Activated T-cell treated with anti-CD3 and anti-CD28 coated beads, Interleukin-2, amount 50 U/mL, for 24 hours (primary cell): ENCODE measurements at places on chromosomes 11 and 22.

GRCh38 chr11:83540112-83540675 lies 254.0 kb upstream of the CCDC90B start:
- H3K4me3 ChIP-seq = no peak overlapping the region
- peaks cover 5% of the 10 kb centered on the region for H3K4me1 ChIP-seq
- H3K36me3 ChIP-seq = no peaks in the 10 kb centered on the region
- no peak overlapping the region for H3K27ac ChIP-seq
- DNase-seq = no peak

DNA sequence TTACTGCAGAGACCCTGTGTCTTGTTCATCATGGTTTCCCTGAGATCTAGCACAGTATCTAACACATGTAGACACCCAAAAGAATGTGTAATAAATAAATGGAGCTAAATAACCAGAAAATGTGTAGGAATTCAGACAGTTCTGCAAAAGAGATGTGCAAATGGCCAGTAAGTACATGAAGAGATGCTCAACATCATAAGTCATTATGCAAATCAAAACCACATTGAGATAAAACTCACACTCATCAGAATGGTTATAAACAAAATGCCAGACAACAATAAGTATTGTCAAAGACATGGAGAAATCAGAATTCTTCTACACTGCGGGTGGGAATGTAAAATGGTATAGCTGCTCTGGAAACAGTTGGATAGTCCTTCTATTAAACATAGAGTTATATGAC lies 88.5 kb downstream of the RBFOX2 start:
- DNase-seq = no peak
- no peak overlapping the region for H3K27ac ChIP-seq
- H3K4me3 ChIP-seq = no peak overlapping the region
- peaks cover 2% of the 10 kb centered on the region for H3K27me3 ChIP-seq

DNA sequence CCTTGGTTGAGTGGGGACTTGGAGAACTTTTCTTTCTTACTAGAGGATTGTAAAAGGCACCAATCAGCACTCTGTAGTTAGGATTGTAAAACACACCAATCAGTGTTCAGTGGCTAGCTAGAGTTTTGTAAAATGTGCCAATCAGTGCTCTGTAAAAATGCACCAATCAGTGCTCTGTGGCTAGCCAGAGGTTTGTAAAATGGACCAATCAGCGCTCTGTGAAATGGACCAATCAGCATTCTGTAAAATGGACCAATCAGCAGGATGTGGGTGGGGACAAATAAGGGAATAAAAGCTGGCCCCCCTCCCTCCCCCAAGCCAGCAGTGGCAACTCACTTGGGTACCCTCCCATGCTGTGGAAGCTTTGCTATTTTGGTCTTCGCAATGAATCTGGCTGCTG lies 5.5 kb upstream of the DRG1 start:
- no peak overlapping the region for H3K27ac ChIP-seq
- no peaks in the 10 kb centered on the region for H3K36me3 ChIP-seq
- no peak overlapping the region for H3K4me3 ChIP-seq
- H3K4me1 ChIP-seq = peaks cover 2% of the 10 kb centered on the region

DNA sequence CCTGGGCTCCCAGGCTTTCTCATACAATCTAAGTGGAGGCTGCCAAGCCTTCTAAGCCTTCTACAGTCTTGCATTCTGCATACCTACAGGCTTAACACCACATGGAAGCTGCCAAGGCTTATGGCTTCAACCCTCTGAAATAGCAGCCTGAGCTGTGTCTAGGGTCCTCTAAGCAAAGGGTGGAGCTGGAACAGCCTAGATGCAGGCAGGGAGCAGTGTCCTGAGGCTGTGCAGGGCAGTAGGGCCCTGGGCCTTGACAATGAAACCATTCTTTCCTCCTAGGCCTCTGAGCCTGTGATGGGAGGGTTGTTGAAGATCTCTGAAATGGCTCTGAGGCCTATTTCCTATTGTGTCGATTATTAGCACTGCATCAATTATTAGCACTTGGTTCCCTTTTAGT lies 150.9 kb upstream of the GRK3 start:
- no peak overlapping the region for H3K4me3 ChIP-seq
- peaks cover 5% of the 10 kb centered on the region for H3K4me1 ChIP-seq
- peaks cover 20% of the 10 kb centered on the region for H3K27me3 ChIP-seq
- no peaks in the 10 kb centered on the region for H3K36me3 ChIP-seq
- H3K27ac ChIP-seq = no peak overlapping the region

- DNase-seq = no peak
- no peak overlapping the region for H3K4me3 ChIP-seq
- H3K27ac ChIP-seq = no peak overlapping the region
- no peaks in the 10 kb centered on the region for H3K36me3 ChIP-seq
Measured at GRCh38 chr11:2466069-2466801, 21.4 kb downstream of the KCNQ1 start.

GRCh38 chr11:122745111-122745510 lies 89.6 kb downstream of the UBASH3B start:
- H3K36me3 ChIP-seq = peaks cover 3% of the 10 kb centered on the region
- no peak overlapping the region for H3K27ac ChIP-seq
- H3K27me3 ChIP-seq = no peaks in the 10 kb centered on the region
- H3K4me1 ChIP-seq = peaks cover 18% of the 10 kb centered on the region
- H3K4me3 ChIP-seq = no peak overlapping the region
- no peak for DNase-seq

DNA sequence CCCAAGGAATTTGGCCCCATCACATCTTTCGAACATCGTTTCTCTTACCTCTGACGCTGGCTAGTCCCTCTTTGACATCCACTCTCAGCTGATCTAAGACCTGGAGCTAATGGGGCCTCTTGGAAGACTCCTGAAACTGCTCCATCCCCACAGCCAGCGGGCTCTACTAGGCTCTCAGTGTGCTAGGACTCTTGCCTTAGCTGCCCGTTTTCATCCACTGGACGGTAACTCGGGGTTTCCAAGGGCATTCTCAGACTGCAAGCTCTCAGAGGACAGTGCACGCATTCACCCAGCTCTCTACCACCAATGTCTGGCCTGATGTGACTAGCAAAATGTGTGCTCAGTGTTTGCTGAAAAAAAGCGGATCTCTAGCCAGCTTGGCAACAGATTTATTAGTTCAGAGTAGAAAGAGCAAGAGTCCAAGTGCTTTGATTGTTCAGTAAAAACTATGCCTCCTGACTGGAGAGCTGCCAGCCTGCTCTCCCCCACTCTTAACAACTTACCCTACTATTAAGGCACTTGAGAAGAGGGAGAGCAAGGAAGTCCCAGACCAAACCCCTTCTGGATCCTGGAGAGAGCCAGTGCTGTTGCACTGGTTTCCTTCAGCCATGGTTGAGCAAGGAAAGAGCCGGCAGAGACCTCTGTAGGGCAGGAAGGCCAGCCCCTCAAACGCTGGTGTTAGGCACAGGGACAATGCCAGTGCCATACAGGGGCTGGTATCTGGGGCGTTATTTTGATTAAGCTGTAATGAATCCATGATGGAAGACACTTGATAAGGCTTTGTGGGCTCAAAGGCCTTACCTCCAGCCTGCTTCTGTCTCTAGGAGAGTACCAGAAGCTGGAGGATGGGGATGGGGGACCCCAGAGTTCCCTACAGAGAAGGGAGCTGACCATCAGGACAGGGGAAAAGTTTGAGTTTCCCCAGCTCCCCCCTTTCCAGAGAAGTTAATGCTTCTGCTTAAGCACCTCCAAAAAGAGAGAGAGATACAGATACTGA lies 9.2 kb downstream of the RELA start:
- peaks cover 90% of the 10 kb centered on the region for H3K36me3 ChIP-seq
- H3K4me3 ChIP-seq = peak overlapping the region; percentile 83
- peaks cover 64% of the 10 kb centered on the region for H3K4me1 ChIP-seq
- peak overlapping the region; percentile 97 for H3K27ac ChIP-seq

- H3K27ac ChIP-seq = no peak overlapping the region
- no peak overlapping the region for H3K4me3 ChIP-seq
- H3K4me1 ChIP-seq = peaks cover 4% of the 10 kb centered on the region
- no peaks in the 10 kb centered on the region for H3K36me3 ChIP-seq
- no peak for DNase-seq
Measured at GRCh38 chr11:128862406-128862805, 4.7 kb downstream of the KCNJ1 start.

- H3K4me1 ChIP-seq = peaks cover 59% of the 10 kb centered on the region
- peaks cover 93% of the 10 kb centered on the region for H3K36me3 ChIP-seq
- H3K27ac ChIP-seq = peak overlapping the region; percentile 79
- no peaks in the 10 kb centered on the region for H3K27me3 ChIP-seq
- no peak overlapping the region for H3K4me3 ChIP-seq
Measured at GRCh38 chr11:44614281-44614775, 48.9 kb downstream of the CD82 start.

DNA sequence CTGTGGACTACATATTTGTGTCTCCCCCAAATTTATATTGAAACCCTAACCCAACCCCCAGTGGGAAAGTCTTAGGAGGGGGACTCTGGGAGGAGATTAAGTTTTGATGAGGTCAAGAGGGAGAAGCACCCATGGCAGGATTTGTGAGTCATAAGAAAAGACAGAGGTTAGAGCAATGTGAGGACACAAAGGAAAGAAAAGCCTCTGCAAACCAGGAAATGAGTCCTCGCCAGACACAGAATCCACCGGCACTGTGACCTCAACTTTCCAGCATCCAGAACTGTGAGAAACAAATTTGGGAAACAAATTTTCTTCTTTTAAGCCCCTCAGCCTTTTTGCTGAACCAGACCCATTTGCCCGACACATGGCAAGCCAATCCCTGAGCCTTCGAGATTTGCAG lies 397.0 kb downstream of the NTM start:
- no peaks in the 10 kb centered on the region for H3K27me3 ChIP-seq
- no peak overlapping the region for H3K27ac ChIP-seq
- H3K4me1 ChIP-seq = no peaks in the 10 kb centered on the region
- DNase-seq = no peak
- H3K36me3 ChIP-seq = no peaks in the 10 kb centered on the region
- H3K4me3 ChIP-seq = no peak overlapping the region

GRCh38 chr11:10386361-10386760 lies 68.7 kb upstream of the AMPD3 start:
- no peak overlapping the region for H3K27ac ChIP-seq
- no peaks in the 10 kb centered on the region for H3K36me3 ChIP-seq
- peaks cover 56% of the 10 kb centered on the region for H3K27me3 ChIP-seq
- DNase-seq = no peak
- H3K4me1 ChIP-seq = no peaks in the 10 kb centered on the region
- no peak overlapping the region for H3K4me3 ChIP-seq
